ENCODE measurements at places on chromosomes 16 and 17.

GRCh38 chr16:13120557-13120956 lies 219.2 kb downstream of the SHISA9 start:
- no peak for DNase-seq

DNA sequence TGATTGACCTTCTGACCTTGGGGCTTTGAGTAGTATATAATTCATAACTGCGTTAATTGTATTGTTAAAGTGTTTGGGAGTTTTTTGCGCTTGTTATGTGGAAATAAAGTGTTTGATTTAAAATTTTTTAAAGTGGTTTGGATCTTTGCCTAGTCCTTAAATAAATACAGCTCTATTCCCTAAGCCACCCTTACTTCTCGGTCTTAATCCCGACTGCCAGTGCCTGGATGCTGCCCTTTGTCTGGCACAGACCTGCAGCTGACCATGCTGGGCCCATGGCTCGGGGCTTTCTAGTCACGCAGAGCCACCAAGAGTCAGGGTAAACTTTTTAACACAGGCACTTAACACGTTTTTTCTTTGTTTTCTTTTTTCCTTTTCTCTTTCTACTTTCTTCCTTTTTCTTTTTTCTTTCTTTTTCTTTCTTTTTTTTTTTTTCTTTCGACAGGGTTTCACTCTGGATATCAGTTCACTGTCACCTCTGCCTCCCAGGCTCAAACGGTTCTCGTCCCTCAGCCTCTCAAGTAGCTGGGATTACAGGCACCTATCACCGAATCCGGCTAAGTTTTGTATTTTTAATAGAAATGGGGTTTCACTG lies 19.6 kb upstream of the SLC5A11 start:
- DNase-seq: no peak

DNA sequence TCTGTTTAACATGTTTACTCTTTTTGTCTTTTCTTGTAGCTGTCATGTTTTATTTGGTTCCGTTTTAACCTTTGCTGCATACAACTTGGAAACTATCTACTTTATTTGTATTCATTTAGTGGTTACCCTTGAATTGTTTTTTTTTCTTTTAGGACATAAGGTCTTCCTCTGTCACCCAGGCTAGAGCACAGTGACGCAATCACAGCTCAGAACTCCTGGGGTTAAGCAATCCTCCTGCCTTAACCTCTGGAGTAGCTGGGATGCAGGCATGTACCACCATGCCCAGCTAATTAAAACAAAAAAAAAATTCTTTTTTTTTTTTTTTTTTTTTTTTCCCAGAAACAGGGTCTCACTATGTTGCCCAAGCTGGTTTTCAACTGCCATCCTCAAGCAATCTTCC lies 29.8 kb upstream of the USP43 start:
- no peak for DNase-seq

GRCh38 chr16:85800321-85800669 lies 800 bp downstream of the COX4I1 start:
- no peak for DNase-seq

DNA sequence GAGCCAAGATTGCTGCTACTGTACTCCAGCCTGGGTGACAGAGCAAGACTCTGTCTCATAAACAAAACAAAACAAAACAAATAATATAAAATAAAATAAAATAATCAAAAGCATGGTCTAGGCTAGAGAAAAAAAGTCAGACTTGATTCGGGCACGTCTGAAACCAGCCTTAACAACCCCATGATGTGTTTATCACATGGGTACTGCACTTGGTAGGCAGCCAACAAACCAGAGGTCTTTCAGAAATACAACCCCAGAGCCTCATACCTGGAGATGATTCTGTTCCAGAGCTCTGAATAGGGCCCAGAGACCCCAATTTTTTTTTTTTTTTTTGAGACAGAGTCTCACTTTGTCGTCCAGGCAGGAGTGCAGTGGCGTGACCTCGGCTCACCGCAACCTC lies 9.6 kb upstream of the HAPSTR1 start:
- DNase-seq: no peak

DNA sequence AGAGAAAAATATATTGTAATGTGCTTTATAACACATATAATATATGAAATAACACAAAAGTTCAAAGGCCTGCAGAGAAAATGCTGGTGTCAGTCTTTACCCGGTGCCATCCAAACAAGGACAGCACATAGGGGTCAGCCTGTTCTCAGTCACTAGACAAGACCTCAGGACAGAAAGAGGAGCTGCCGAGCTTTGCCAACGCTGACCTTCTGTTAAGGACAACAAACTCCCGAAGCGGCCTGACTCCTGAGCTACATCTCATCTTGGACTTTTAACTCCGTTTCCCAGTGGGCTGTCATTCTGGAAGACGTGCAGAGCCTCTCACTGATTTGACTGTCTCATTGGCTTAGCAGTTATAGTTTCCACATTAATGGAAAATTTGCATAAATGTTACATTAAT lies 6.9 kb downstream of the ELAC2 start:
- DNase-seq: no peak

DNA sequence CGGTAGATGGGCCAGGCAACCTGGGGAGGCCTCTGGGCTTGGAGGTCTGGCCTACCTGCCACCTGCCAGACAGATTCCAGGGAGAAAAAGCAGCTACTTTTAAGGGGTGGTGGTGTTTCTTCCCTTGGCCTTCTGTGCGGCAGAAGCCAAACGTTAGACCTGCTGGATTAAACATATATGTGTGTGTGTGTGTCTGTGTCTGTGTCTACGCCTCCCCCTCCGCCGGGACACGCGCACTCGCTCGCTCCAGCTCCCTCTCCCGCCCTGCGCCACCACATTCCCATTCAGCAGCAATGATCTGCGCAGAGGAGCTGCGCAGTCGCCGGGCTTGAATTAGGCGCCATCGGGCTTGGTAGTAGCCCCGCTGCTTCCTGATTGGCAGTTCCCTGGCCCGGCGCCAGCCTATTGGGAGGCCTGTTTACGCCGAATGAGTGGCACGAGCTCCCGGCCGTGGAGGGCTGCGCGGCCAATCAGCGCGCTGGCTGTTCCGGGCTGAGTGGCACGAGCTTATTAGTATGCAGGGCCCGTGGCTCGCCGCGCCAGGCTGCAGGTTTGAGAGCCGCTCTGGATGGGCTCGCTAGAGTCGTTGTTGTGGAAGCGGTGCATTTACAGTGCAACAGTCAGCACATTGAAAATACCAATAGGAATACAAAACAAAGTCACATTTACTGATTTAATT lies at the start of gene BAHCC1:
Gene BAHCC1, plus strand, starts transcription at position 537 of the 679 bp plus-strand sequence. CDS start 4,283 bp downstream, outside the sequence.
- peak; percentile 99 for DNase-seq

DNA sequence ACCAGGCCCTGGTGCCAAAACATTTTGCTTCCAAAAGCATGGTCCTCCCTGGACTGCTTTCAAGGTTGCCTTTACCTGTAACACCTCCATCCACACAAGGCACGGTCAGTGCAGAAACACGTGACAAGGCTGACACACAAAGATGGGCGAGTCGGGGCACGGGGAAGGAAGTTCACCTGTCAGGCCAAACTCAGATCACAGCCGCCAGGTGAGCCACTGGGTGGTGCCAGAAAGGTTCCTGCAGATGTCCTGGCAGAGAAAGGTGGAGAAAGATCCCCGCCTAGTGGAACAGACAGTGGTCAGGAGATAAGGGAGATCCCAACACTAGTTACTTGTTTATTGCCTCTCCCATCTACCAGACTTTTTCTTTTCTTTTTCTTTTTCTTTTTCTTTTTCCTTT lies 155.3 kb downstream of the AIPL1 start:
- no peak for DNase-seq

- no peak for DNase-seq
Measured at GRCh38 chr16:87582966-87583325, 19.4 kb upstream of the JPH3 start.

DNA sequence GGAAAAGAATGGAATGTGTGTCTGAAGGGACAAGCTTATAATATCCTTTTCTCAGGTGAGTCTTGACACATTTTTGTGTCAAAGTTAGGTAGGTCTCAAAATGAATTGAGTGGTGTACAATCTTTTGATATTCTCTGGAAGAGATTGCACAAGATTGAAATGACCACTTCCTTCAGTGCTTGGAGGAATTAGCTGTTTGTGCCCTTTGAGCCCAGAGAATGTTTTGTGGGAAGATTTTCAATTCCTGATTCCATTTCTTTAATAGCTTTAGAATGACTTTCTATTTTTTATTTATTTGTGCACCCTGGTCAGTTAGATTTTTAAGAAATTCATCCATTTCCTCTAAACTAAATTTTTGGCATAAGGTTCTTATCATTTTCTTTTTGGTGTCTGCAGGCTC lies 1.6 kb upstream of the CCL13 start:
- DNase-seq: no peak

GRCh38 chr16:88487920-88488851 lies 35.1 kb downstream of the ZFPM1 start:
- no peak for DNase-seq

- DNase-seq: no peak
Measured at GRCh38 chr17:48110761-48111160, 3.2 kb downstream of the SNX11 start.

GRCh38 chr16:72164691-72165090 lies 7.3 kb downstream of the PMFBP1 start:
- DNase-seq: no peak

GRCh38 chr16:69773260-69773947 lies 11.3 kb downstream of the WWP2 start:
- peak; percentile 83 for DNase-seq

- DNase-seq: no peak
Measured at GRCh38 chr17:5219536-5219935, 15.1 kb downstream of the SCIMP start.

DNA sequence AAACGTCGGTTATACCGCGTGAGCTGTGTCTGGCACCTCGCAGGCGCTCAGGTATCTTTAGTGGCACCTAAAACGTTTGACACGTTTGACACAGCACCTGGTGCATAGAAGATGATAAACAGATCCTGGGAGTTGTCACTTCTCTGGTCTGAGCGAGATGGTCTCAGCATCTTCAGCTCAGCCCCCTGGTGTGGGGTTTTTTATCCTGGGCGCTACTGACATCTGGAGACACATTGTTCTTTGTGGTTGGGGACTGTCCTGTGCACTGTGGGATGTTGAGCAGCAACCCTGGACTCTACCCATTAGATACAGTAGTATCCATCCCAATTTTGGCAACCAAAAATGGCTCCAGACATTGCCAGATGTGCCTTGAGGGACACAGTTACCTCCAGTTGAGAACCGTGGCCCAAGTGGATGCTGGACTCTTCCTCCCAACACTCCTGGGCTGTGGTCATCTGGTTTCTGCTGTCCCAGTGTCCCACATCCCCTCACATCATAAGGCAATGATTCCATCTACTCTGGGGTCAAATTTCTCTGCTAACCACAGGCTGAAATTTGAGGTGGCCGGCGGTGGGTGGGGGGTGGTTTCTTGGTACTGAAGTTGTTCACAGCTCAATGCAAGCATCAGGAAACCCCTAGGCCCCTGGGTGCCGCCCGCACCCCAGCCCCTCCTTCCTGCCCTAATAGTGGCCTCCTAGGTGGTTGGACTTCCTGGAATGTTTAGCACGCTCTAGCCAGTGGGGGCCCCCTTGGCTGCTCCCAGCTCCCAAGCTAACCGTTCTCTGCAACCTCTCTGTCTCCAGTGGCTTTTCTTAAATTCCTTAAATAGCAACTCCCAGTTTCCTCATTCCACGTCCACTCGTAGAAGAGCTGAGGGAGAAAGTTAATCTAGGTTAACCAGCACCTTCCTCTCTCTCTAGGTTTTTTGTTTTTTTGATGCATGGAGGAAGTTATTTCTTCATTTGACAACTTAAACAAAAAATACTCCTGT lies 124.8 kb downstream of the ABCC1 start:
- DNase-seq: no peak

DNA sequence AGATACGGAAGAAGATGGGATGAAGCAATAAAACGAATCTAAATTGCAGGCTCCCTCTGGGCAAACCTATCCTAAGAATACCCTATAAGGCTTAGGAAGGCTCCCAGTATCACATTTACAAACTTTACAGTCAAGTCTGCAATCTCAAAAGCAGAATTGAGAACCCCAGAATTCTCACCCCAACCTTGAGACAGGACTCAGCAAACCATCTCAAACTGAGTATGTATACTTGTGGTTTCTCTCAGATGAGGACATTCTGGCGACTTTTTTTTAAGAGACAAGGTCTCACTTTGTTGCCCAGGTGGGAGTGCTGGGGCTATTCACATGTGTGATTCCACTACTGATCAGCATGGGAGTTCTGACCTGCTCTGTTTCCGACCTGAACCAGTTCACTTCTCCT lies 19.3 kb upstream of the ITGA2B start:
- no peak for DNase-seq

DNA sequence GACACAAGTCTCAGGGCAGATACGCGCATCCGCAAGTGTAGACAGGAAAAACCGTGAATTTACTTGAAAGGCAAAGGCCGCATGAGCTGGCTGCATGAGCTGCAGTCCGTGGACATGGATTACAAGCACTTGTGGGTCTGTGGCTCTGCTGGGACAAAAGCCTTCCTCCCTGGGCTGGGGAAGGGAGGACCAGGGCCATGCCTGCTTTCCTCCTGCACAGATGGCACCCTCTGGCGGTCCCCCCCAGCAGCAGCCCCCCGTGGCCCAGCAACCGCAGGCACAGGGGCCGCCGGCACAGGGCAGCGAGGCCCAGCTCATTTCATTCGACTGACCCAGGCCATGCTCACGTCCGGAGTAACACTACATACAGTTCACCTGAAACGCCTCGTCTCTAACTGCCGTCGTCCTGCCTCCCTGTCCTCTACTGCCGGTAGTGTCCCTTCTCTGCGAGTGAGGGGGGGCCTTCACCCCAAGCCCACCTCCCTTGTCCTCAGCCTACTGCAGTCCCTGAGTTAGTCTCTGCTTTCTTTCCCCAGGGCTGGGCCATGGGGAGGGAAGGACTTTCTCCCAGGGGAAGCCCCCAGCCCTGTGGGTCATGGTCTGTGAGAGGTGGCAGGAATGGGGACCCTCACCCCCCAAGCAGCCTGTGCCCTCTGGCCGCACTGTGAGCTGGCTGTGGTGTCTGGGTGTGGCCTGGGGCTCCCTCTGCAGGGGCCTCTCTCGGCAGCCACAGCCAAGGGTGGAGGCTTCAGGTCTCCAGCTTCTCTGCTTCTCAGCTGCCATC lies 1.7 kb upstream of the MRPL12 start:
- peak; percentile 64 for DNase-seq

DNA sequence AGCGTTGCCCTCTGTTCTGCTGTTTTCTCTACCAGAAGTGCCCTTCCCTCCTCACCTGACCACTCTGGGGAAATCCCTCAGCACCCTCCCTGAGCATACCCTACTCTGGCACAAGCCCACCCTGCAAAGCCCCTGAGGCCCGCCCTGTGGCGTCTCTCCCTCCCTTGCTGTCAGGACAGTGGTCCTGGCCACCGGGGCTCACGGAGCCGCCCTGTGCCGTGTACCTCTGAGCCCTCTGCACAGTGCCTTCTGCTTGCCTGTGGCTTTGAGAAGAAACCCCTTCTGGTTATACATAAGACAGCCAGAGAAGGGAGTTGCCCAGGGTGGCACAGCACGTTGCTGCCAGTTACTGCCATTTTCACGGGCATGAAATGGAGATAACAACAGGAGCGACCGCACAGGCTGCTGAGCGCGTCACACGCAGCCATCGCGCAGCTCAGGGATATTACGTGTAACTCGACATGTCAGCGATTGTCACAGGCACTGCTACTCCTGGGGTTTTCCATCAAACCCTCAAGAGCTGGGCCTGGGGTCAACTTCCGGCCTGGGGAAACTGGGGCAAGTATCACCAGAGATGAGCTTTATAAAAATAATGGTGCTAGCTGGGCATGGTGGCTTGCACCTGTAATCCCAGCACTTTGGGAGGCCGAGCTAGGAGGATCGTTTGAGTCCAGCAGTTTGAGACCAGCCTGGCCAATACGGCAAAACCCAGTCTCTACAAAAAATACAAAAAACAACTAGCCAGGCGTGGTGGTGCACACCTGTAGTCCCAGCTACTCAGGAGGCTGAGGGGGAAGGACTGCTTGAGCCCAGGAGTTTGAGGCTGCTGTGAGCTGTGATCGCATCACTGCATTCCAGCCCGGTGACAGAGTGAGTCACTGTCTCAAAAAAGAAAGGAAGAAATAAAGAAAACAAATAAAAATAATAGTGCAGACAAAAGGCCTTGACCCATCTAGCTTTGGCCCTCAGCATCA lies 14.8 kb downstream of the SCGB1C2 start:
- no peak for DNase-seq

Data from NAMALWA (cell line).